GM18507 (cell line): ENCODE measurements at places on chromosomes 2 and 18.

DNA sequence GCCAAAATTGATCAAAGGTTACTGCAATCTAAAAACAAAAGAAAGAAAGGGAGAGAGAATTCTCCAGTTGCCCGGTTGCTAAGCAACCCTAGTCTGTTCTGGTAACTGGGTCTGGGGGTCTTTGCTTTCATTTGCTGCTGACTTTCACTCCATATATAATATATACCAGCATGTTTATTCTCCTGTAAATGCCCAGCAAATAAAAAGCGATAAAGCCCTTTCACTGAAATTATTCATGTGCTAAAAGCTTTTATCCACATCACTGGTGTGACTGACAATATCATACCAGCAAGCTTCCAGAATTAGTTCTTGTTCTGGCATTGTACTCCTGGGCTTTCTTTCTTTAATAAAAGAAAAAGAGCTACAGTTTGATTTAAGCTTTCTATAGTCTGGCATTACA lies 75.5 kb upstream of the ST8SIA3 start:
- no peak for DNase-seq

- no peak for DNase-seq
These were observed 74.9 kb downstream of the ATL2 start for GRCh38 chr2:38301969-38302702.

DNA sequence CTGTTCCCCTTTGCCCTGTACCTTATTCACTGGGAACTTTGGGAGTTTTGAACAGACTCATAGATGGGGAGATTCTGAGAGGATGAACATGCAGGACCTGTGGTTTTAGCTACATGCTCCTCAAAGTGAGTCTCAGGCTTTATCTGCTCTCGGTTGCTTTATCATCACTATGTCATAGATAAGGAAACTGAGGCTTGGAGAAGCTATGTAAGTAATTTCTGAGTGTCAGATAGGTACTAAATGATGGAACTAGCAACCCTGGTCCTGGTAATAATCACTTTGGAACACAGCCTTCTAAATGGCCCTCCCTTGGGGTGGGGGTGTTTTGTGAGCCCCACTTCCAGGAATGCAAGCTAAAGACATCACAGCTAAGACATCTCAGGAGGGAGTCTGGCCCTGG lies 186.2 kb upstream of the MEX3C start:
- DNase-seq = no peak

DNA sequence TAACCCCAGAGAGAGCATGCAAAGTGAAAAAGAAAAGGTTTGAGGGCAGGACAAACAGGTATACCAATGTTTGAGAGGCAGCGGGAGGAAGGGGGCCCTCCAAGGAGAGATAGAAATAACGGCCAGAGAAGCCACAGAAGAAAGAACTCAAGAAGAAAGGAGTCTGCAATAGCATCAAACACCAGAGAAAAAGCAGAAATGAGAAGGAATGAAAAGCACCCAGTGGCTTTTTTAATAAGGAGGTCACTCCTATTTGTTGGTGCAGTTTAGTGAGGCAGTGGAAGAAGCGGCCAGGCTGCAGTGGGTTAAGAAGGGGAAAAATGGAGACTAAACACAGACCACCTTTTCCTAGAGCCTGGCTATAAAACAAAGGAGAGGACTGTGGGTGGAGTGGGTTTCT lies 177.2 kb downstream of the THADA start:
- DNase-seq = no peak

DNA sequence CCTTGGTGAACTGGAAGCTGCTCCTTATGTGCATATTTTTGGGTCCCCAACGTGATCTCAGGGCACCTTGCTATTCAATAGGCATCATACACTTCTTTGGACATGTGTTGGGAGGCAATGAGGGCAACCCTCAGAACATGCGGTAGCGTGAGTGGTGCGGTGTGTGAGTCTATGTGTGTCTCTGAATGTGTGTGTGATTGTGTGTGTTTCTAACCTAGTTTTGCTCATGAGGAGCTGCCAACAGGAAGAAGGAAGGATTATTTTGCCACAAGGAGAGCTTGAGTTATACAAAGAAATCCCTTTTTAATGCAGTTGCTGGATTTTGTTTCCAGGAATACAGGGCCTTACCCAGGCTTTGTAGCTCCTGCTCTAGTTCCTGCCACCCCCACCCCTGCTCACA lies 75.8 kb upstream of the ITGA6 start:
- DNase-seq = no peak

GRCh38 chr2:240791221-240791800 lies 28.7 kb downstream of the KIF1A start:
- no peak for DNase-seq

- no peak for DNase-seq
These were observed 735.9 kb downstream of the ERBB4 start for GRCh38 chr2:211802666-211803065.

DNA sequence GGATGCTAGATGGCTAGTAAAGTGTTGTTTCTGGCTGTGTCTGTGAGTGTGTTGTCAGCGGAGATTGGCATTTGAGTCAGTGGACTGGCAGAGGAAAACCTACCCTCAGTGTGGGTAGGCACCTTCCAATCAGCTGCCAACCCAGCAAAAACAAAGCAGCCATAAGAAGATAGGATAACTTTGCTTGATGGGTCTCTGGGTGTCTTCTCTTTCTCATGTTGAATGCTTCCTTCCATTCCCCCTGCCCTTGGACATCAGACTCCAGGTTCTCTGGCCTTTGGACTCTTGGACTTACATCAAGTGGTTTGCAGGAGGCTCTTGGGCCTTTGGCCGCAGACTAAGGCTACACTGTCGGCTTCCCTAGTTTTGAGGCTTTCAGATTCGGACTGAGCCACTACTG lies 429.0 kb upstream of the ZNF804A start:
- DNase-seq = no peak

DNA sequence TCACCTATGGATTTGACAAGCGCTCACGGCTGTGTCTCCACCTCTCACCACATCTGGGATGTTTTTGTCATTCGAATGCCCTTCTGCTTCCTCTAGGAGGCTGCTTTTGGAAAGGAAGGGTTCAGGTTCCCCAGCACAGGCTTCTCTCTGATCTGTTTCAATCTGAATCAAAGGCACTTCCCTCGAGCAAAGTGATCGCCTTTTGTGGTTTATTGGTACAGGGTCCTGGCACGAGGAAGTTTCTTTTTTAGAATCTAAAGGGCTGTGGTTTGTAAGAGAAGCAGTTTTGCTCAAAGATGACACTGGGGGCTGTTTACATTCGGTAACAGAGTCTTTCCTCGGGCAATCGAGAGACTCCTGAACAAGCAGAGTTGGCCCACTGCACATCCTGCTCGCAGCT lies 145.0 kb downstream of the DAW1 start:
- no peak for DNase-seq

DNA sequence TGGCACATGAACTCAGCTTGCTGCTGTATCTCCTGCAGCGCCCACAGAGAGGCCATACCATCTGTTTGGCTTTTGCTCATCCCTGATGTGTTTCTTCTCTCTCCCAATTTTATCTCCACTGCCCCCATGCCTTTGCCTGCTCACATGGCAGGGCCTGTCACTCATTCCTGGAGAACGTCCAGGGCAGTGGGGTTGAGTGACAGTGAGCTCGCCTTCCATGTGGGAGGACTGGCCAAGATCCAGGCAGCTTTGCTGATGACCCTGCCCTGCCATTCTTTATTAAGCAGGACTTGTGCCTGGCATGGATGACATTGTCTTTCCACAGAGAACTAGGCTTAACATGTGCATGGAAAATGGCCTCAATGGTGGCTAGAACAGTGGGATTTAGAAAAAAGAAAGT lies 230.5 kb upstream of the THSD7B start:
- DNase-seq = no peak

- DNase-seq = no peak
These were observed at the start of gene GREB1 for GRCh38 chr2:11533278-11534070. GREB1 (plus strand) TSS chr2:11534045; CDS start chr2:11556615, 22,570 bp downstream.

- no peak for DNase-seq
These were observed 12.0 kb downstream of the SPEG start for GRCh38 chr2:219446689-219447088.

DNA sequence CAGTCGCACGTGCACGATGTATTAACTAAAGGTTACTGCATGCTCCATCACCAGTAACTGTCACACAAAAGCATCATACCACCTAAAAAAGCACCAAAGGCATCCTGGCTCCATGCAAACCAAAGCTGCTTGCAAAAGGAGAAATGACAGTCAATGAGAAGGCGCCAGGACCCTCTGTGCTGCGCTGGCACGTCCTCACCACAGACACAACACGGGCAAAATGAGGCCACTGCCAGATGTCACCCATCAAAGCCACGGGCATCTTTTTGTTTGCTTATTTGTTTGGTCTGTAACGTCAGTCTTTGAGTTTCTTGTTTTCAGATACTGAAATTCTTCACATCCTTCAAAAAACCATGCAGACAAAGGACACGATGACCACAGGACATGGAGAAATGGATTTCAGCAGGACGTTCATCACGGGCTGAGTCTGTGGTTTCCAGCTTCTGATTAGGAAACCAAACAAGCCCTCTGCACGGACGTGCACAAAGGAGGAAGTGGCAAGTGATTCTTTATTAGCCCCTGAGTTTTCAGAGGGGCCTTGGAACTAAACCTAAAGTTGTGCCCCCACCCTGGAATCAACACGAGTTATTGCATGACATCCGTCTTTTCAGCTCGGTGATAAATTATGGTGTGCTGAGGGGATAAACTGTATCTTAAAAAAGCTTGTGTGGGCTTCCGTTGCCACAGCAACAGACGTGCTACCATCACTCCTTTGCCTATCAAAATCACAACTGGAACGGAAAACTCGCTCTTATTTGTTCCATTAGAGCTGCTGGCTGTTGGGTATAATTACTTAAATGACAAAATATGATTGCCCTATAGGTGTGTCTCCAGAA lies 181.8 kb downstream of the EIPR1 start:
- no peak for DNase-seq

DNA sequence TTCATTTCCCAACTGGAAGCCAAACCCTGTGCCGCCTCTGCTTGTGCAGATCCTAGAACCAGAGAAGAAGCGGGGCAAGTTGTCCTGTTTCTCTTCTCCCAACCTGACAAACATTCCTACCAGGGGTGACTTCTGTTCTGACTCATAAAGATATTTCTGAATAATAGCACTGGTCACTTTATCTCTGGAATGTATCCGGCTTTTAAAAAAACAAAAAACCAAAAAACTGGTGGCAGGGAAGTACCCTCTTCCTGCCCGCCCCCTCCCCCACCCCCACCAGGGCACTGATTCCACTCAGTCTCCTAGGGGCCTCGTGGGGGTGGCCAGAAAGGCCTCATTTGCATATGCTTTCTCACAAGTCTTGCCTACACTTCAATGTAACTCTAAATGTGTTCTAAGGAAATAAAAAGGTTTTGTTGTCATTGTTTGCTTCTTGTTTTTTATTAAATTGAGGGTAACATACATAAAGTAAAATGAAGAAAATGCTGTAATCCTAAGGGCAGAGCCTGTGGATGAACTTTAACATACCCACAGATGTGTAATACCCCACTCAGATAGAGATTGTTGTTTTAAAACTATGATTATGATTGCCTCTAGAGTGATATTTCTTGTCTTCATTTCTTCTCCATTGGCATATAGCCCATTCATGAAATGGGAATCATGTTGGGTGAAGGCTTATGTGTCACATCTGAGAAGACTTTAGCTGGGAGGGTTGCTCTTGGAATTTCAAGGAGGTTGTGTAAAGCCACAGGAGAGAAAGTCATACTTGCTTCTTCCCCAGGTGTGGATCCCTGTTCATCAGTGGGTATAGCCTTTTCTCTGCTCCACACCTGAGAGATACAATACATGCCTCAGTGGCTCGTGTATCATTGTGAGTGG lies 5.3 kb upstream of the FOSL2 start:
- no peak for DNase-seq

DNA sequence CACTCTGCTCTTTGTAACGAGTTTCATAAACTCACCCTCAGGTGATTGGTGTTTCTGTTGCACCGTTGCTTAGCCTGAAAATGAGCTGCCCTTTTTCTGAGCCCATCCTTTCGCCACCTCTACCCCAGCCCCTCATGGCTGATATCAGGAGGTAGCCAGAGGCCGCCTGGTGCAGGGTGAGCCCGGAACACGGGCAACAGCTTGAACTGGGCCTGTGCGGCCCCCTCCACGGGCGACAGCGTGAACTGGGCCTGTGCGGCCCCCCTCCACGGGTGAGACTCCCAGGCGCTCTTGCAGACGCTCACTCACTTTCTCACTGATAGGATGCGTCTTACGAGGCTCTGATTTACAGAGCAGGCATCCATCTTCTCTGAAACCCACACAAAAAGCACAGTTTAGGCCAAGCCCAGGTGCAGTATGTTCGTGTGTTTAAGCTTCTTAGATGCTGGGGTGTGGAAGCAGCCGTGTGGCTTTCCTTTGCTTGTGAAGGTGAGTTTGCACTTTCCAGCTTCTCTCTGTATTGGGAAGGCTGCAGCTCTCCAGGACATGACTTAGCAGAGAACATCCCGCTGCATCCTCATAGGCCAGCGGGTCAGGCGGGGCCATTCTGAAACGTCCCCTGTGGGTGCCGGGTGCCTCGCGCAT lies 83.5 kb downstream of the NFATC1 start:
- DNase-seq = no peak

- DNase-seq = no peak
These were observed 76.4 kb downstream of the HDAC4 start for GRCh38 chr2:239324456-239324855.

DNA sequence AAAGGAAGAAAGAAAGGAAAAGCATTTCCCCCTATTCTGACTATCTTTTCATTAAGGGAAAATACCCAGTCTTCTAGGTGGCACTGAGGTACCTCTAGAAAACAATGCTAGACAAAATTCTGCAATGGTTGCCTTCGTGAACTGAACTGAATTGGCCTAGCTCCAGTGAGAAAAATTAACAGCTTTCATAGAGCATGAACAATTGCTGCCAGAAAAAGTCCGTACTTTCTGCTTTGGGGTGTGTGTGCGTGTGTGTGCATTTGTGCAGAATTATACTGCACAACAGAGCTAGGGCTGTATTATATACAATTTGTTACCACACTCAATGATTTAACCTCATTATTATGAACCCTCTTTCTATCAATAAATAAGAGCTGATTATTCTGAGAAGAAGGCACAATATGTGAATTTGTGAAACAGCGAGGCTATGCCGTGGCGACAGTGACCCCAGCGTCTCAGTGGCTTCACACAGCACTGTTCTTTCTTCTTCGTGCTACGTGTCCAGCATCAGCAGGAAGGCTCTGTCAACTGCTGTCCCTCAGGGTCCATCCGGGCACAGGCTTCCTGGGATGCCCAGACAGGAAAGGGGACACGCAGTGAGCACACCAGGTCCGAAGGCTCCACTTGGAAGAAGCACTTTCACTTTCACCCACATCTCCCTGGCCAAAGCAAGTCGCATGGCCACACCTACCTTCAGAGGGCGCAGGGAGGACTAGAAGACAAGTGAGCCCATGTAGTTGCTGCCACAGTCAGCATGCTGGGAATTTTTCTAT lies 47.5 kb downstream of the PTGR3 start:
- DNase-seq = no peak

DNA sequence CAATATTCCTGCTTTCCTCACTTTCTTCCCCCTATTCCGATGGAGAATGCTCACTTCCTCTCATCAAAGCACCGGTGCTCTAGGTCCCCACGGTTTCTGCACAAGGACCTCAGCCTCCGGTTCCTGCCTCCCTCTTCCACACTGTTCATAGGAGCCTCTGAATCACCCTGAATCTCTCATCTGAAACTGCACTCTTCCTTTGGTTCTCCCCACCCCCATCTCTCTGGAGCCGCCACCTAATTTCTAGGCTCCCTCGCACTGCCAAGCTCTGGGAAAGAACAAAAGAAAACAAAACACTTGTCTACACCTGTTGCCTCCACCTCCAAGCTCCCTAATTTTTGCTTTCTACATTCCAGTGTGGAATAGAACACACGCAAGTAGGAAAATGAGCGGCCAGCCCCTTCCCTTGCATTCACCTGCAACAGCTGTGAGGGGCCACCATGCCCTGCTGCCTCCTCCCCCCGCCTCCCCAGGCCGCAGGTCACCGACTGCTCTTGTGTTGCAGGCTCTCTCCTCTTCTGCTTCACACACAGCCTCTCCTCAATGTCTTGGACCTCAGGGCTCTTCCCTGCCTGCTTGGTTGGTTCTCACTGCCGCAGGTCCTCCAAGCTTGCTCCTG lies 9.6 kb downstream of the FBXO15 start:
- no peak for DNase-seq
